ENCODE measurements at places on chromosomes 1 and 21.

- ATAC-seq: no peak
These were observed 10.1 kb downstream of the MFSD2A start for GRCh38 chr1:39965044-39965443.

DNA sequence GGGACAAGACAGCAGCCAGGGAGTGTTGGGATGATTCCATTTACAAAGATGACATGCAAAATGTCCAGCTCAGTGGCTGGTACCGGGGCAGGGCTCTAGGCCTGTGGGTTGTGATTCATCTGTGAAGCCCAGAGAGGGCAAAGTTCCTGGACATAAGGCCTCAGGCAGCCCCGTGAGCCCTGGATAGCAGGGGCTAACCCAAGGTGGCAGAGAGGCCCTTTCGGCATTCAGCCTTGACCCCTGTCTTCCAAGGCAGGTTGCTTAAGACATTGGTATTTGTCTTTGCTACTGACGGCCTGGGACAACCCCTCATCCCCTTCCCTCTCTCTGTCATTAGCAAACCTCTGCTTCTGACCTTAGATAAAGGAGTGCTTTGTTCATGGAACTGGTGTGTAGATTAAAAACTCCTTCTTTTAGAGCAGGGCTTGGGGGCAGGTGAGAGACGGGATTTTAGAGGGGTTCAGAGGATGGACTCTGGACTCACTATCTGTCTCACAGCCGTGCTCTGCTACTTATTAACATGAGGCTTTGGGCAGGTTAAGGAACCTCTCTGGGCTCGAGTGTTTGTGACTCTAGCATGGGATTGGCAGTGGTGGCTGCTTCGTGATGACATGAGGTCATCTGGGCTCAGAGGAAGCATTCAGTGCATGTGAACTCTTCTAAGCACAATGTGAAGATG lies 36.3 kb downstream of the TMEM51 start:
- ATAC-seq: no peak

- ATAC-seq: peak; percentile 95
These were observed 107.6 kb downstream of the CCDC185 start for GRCh38 chr1:223500560-223501425.

- ATAC-seq: no peak
These were observed 333.3 kb downstream of the MRPL39 start for GRCh38 chr21:25273959-25274358.

DNA sequence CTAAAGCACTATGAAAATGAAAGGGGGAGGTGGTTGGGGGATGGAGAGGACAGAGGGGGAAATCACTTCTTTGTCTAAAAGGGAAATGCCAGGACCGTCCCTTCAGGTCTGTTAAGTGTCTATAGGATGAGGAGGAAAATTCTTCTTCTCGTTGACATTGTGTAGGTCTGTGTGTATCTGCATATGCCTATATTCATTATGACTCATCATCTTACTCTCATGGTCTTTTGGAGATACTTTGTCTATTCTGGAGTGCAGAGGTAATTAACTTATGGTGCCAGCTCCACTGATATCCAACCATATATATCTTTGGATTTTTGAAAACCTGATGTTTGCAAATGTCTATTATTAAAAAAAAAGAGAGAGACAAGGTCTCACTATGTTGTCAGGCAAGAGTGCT lies 143.7 kb downstream of the PBX1 start:
- ATAC-seq: no peak

DNA sequence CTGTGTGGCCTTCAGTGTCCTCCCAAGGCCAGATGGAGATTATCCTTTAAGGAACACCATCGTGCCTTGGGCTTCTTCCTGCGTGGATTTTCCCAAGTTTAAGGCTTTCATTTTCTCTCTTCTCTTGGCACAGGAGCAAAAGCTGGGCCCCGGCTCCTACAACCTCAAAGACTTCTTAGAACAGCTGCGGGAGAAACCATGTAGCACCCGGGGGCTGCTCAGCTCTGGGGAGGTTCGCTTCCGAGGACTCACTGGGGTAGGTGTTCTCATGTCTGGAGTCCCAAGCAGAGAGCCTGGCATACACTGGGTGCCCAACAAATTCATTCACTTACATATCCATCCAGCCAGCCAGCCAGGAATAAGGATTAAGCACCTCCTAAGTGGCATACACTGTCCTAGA lies 6.6 kb upstream of the TTC22 start:
- ATAC-seq: no peak
